GM13977 (cell line): ENCODE measurements at places on chromosomes 6 and 20.

DNA sequence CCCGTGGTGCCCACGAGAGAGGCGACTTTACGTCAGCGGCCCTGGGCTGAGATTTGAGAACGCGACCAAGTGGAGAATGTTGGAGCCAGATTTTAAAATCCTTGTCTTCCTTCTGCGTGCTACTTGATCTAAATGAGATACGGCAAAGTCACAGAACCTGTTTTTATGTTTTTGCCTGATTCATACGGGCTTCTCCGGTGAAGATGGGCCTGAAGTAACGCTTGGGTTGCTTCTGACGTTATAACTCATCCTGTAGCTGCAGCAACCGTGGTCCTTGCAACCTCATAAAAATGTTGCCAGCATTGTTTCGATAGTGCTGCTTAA lies 462 bp upstream of the SLC35B3 start:
- no peak for DNase-seq

- peak; percentile 34 for DNase-seq
Observed at GRCh38 chr20:49483696-49484123, 1.2 kb upstream of the KCNB1 start.

DNA sequence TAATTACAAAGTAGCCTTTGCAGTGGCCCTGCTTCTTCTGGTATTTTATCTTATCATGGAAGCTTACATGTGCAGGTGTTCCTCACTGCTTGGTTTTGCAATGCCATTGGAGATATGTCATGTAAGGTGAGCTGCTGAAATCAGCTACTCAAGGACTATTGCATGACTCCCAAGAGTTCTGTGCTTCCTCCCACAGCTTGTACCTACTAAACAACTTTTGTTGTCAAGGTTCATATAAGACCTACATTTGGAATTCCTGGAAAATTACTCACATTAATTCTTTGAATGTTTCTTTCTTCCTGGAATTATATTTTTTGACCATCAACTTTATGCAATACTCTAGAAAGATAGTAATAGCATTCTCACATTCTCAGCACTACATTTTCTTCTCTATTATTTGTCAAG lies 427.5 kb upstream of the HSF2 start:
- no peak for DNase-seq

- DNase-seq, result no peak
Observed at GRCh38 chr6:34508425-34508824, 42.5 kb downstream of the PACSIN1 start.

DNA sequence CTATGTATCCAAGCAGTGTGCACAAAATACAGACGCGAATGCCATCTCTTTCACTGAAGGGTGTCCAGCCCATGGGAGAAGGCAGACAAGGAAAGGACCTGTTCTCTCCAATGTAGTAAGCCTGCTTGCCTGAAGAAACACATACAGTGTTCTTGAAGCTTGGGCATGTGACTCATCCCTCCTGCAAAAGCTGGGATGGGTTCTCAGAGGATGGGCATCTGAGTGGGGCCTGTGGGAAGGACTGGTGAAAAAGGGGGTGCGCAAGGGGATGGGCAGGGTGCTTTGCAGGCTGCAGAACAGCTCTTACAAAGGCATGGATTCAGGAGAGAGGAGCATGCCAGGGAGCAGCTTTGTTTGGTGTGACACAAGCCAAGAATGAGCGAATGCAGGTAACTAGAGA lies 128.1 kb downstream of the FYN start:
- DNase-seq, result no peak

DNA sequence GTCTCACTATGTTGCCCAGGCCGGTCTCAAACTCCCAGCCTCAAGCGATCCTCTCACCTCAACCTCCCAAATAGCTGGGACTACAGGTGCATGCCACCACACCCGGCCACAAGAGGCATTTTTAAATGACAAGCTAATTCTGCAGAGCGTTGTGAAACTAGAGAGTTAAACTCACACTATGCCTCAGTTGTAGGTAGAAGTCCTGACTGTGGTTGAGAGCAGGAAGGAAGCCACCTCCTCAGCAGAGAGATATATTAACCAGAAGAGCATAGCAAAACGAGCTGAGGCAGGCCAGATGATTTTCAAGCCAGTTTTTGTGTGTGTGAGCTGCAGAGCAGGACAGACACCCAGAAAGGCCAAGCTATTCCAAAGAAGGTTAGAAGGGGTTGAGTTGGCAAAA lies 150.3 kb downstream of the MBOAT1 start:
- DNase-seq, result no peak

- no peak for DNase-seq
Observed at GRCh38 chr6:137832110-137832509, 34.9 kb upstream of the TNFAIP3 start.

GRCh38 chr20:6606651-6607050 lies 160.8 kb upstream of the BMP2 start:
- DNase-seq, result no peak

DNA sequence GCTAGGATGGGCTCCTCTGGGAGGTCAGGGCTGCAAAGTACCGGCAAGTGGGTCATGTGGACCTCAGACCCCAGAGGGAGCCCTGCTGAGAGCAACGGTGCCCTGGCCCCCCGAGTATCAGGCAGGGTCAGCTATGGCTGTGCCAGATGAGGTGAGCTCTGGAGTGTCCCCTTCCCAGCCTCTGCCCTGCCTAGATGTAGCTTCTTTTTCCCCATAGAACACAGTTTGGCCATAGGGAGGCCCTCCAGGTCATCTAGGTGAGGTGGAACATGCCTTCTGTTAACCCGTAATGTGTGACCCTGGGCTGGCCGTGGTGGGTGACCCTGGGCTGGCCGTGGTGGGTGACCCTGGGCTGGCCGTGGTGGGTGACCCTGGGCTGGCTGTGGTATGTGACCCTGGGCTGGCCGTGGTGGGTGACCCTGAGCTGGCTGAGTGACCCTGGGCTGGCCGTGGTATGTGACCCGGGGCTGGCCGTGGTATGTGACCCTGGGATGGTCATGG lies 21.2 kb upstream of the PCMTD2 start:
- no peak for DNase-seq

DNA sequence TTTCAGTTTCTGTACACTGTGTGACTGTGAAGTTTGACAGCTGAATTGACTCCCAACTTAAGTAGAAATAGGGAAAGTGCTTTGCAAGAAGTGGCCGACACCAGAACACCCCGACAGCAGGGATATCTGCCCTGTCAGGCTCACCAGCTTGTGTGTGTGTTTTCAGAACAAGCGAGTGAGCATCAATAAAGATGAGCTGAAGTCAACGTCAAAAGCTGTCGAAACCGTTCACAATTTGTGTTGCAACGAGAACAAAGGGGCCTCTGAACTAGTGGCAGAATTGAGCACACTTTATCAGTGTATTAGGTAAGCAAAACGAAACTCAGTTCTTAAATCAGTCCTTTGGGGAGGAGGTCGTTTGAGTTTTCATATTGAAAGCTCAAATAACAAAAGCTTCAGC lies 10.7 kb downstream of the NELFCD start:
- DNase-seq, result no peak

GRCh38 chr6:150297327-150298029 lies 71.3 kb upstream of the IYD start:
- no peak for DNase-seq

DNA sequence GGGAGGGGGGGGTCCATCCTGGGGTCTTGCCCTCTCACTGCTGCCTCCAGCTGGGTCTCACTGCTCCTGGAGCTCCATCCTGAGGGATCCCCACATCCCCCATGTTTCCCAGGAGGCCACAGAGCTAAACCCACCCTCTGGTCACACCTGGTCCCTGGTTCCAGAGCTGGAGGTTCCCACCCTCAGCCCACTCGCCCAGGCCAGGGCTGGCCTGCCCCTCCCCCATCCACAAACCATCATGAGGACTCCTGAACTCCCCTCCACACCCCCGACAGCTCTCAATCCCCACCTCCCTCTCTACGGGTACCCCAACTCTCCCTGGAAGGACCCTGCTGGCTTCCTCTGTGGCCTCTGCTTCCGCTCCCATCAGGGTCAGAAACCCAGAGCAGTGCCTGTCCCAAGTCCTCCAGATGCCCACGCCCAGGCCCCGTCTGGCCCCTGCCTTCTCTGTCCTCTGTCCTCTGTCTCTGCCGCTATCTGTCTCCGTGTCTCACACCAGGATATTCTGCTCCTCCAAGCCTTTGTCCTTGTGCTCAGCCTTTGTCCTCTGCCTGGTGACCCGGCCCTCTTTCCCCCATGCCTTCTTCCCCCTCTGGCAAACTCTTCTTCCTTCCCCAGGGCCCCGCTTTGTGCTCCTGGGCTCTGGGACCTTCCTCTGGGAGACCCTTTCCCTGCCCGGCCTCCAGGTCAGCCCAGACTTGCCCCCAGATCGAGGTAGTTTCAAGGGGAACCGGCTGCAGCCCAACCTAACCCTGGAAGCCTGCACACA lies 74.0 kb downstream of the SRC start:
- DNase-seq, result no peak

- DNase-seq, result no peak
Observed at GRCh38 chr6:151096255-151096612, 143.5 kb upstream of the AKAP12 start.
